EH (cell line): ENCODE measurements at places on chromosomes 2 and 18.
A peak's percentile ranks its signal among the peaks of the same experiment; 100 is the strongest.

DNA sequence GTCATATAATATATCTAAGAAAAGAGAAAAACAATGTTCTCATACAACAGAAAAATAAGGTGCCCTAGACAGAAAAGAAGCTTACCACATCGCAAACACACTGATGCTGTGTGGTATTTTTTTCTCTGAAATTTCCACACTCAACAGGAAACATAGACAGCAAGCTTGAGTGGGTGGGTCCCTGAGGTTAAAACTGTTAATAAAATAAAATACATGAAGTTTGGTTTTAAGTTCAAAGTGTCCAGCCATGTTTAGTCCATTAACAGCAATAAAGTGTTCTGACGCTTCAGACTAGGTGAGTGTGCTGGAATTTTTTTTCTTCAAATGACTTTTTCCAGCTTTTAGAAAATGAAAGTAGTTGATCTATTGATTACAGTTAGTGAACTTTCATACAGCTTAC, 83.3 kb upstream of the EPB41L5 start:
- DNase-seq, result no peak

GRCh38 chr2:119174993-119175347, 16.4 kb upstream of the C1QL2 start:
- no peak for DNase-seq

DNA sequence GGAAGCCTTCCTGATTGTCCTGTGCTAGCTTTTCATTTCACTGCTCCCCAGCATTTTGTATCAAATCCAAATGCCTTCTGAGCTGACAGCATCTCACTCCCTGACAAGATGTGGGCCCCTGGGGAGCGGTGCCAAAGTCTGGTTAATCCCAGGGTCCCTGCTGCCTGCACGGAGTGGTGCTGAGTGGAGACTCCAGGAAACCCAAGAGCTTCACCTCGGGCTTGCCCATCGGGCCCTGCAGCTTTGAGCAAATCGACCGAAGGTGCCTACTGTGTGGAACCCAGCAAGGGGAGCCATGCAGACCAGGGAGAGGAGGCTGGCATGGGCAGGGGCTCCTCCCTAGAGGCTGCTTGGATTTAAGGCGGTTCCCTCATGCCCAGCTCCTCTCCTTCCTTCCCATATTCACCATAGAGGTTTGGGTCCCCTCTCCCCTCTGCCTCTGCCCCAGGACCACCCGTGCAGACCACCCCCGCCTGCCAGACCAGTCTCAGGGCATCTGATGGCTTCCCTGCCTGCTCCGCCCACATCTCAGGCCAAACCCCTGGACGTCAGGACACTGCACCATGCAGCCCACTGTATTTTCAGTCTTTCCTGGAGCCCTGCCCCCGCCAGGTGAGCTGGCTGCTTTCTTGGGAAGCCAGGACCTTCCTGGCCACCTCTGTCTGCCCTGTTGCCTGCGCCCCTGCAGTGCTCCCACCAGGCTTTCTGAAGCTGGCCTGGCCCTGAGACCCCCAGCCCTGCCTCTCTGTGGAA, 37.8 kb downstream of the RRM2 start:
- DNase-seq, result no peak

DNA sequence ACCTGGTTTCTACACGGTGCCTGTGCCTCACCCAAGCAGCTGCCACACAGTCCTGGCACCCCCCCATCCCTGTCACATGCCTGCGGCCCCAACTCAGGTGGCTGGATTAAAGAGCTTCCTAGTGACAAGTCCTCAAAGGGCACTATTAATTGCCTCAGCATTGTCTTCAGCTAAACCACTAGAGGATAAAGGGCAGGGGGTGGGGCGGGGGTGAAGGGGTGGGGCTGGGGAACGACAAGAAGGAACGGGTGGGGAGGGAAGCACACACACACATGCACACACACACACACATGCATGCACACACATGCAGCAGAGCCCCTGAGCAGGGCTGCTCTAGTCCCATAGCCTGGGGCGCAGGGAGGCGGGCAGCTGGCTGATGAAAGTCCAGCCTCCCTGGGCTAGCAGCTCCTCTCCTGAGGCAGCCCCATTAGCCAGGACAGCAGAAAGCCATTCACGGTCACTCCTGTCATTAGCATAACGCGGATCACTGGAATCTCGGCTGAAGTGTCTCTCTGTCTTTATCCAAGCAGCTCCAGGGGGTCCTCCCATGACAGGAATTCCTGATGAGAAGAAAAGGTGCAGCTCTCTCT, 7.4 kb upstream of the TEX261 start:
- peak; percentile 16 for DNase-seq

- peak; percentile 59 for DNase-seq
These were observed 60.9 kb downstream of the EDAR start for GRCh38 chr2:108927936-108928659.

DNA sequence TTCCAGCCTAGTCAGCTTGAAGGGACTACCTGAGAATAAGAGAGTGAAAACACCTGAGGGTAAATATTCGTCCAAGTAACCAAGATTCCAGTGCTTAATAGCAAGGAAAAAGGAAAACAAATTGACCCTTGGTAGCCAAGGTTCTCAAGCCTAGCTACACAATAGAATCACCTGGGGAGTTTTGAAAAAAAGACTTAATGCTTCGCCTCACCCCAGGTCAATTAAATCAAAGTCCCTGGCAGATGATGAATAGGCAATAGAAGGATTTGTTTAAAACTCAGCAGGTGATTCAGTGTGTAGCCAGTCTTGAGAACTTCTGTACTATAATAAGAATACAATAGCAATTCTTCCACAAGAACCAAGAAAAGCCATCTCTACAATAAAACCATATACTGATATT, 500.2 kb downstream of the XIRP2 start:
- no peak for DNase-seq
